ENCODE measurements at places on chromosomes 1 and 21.
A peak's percentile ranks its signal among the peaks of the same experiment; 100 is the strongest.

DNA sequence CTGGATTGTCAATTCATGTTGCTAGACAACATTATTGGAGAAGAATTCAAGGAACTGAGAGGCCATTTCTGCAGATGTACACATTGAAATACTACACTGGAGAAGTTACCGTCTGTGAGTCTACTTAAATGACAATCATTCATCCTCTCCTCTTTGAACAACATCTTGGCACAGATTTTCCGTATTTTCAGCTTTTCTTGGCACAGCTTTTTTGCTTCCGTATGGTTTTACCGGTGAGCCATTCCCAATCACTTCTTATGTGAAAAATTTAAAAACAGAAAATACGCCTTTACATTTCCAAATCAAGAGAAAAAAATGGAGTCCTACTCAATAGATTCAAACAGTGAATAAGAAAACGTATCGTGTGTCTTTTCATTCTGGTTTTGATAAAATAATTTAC lies 1493.7 kb downstream of the AMY1C start:
- DNase-seq: no peak

- peak; percentile 70 for DNase-seq
Measured at GRCh38 chr1:236142253-236143103, at the start of gene GPR137B. Gene GPR137B, plus strand, starts transcription at chr1:236142539. Its CDS starts 84 bp downstream, at chr1:236142623.

DNA sequence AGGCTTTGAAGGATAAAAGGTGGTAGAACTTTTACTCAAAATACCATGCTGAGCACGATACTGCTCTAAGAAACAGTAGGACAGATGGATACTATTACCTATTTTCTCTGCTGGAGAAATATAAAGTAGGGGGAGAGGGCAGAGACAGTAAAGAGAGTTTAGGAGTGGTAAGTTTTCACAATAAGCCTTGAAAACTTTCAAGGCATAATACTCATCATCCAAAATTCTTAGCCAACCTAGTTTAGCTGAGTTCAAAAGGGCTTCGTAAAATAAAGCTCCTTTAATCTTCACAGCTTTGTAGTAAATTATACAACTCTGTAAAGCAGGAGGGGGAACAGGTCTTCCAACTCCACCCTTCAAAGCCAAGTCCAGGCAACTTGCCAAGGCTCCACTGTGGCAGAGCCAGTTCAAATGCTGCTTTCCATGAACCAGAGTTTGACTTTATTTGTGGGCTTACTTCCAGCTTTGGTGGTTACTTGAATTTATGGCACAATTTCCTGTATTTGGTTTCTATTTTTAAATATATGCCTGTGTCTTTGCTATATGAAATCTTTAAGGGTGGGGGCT lies 15.5 kb downstream of the TEX38 start:
- DNase-seq: no peak

GRCh38 chr1:20147846-20148570 lies 8.9 kb downstream of the PLA2G2F start:
- DNase-seq: no peak

DNA sequence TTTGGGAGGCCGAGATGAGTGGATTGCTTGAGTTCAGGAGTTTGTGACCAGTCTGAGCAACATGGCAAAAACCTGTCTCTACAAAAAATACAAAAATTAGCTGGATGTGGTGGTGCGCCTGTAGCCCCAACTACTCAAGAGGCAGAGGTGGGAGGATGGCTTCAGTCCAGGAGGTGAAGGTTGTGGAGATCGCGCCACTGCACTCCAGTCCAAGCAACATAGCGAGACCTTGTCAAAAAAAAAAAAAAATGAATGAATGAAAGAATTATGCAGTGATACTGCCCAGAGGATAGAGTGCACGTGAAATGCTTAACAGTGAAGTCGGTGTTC lies 429 bp upstream of the DPH2 start:
- DNase-seq: no peak

Measured in activated CD4-positive, alpha-beta T cell treated with anti-CD3 and anti-CD28 coated beads, Interleukin-2, amount 50 U/mL, for 48 hours (primary cell).